Tongue (tissue), 3 donors: ENCODE measurements at places on chromosomes 5 and 9. TPM values are rescaled to one million over a fixed set of nuclear protein-coding genes. Genes with fewer than 3 reads are reported as not detected.
A peak's percentile ranks its signal among the peaks of the same experiment; 100 is the strongest.

- peak; percentile 13 for DNase-seq
Measured at GRCh38 chr5:177303925-177304391, 359 bp downstream of the PRELID1 start.

GRCh38 chr5:123035918-123036390 is 571 bp downstream of the PPIC start:
- peak; percentile 57 for DNase-seq

- peak; percentile 52 for DNase-seq
Measured at GRCh38 chr9:133050142-133050541, 11.6 kb upstream of the CEL start.

- no peak for DNase-seq
Measured at GRCh38 chr9:111253742-111254437, 76.1 kb downstream of the OR2K2 start.

DNA sequence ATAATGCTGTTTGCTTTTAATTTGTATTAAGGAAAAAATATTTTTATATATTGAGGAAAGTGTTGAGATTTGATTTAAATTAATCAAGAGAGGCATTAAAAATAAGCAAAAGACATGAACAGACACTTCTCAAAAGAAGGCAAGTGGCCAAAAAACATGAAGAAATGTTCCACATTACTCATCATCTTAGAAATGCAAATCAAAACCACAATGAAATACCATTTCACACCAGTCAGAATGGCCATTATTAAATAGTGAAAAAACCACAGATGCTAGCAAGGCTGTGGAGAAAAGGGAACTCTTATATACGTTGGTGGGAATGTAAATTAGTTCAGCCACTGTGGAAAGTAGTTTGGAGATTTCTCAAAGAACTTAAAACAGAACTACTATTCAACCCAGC is 45.9 kb downstream of the RANBP17 start:
- no peak for DNase-seq

DNA sequence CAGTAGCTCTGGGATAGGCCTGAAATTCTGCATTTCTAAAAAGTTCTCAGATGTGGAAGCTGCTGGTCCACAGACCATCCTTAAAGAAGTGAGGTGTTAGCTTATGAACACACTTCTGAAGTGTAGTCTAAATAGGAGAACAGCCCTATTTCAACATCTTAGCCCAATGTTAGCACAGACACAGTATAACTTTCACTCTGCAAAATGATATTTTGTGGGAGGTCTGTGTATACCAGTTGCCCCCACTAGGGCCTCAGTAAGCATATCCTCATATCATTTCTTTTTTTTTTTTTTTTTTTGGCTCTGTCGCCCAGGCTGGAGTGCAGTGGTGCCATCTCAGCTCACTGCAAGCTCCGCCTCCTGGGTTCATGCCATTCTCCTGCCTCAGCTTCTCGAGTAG is 7.5 kb upstream of the HABP4 start:
- no peak for DNase-seq

- no peak for DNase-seq
Measured at GRCh38 chr5:126383776-126384175, 39.4 kb upstream of the GRAMD2B start.

DNA sequence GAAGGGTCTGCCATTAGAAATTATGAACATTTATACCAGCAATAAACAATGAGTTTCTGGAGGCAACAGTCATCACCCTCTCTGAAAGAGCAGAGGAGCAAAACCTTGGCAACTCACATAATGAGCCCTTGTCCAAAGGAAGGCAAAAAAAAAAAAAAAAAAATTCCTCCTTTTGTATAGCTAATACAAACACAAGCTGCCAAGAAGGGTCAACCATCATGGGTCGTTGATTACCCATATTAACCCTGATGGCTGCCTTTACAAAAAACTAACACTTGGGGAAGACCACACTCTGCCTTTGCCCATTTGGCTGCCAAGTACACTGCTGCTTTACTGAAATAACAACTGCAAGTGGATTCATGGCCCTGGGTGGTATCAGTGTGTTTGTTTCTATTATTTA is 272.7 kb downstream of the ADAMTSL1 start:
- no peak for DNase-seq

- DNase-seq: no peak
Measured at GRCh38 chr9:136180586-136180985, 24.3 kb downstream of the LHX3 start.

DNA sequence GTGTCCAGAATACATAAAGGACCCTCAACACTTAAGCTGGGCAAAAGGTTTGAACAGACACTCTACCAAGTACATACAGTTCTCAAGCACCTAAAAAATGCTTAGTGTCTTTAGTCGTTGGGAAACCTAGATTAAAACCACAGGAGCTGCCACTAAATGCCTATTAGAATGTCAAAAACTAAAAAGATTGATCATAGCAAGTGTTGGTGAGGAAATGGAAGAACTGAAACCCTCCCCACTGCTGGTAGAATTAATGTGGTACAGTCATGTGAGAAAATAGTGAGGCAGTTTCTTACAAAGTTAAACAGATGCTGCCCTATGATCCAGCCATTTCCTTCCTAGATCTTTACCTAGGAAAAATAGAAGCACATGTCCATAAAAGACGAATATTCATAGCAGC is 40.6 kb downstream of the SFXN1 start:
- no peak for DNase-seq

- no peak for DNase-seq
Measured at GRCh38 chr5:40790947-40791593, 7.1 kb downstream of the PRKAA1 start.

DNA sequence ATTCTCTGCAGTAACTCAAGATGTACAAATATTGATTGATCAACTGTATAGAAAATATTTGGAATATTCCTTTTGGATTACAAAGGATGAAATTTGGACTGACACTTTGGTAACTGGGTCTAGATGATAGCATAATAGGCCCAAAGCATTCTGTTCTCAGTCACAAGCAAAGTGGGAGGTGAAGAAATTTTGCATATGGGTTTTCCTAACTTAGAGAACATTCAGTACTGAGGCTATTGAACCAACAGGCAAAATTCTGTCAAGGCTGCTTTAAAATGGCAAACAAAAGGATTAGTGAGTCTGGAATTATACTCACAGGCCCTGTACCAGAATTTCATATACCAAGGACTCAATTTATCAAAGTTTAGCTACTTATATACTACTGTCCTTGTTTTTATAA is 1020.6 kb downstream of the TLE4 start:
- DNase-seq: no peak

DNA sequence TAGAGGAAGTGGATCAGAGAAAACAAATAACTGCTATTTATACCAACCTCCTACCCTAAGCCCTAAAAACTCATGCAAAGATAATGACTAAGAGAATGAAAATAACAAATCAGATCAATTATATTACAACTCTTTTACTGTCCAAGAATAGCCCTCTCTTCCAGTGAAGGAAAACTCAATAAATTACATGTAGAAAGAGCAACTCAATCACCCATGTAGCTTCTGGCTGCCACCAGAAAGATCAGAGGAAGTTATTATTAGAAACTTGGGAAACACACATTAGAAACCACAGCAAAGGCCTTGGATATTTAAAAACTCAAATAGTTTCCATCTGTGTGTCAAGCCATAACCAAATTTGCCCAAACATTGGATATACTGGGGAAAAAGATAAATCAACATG is 134.0 kb upstream of the TARS1 start:
- no peak for DNase-seq

DNA sequence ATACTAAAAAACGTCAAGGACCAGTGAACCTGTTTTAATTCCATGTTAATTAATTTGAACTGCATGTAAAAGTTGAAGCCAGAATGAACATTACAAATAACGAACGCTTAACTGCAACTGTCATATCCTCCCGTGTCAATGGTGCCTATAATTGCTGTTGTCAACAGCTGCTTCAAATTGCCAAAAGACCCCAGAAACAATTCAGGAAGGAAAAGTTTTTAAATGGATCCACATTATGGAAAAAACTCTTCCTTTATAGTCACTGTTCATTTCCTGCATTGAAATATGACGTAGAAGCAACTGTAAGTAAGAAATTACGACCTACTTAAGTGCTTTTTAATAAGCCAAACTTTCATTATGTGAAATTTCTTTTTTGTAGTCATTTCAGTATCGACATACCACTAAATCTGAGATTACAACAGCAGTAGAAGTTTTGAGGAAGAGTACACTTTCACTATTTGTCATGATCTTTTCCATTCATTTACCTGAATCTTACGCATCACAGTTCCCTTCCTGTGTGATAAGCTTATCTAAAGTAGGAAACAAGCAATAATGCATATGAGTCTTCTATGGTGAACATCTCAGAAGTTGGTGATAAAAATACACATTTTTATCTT is 37.8 kb downstream of the MEF2C start:
- DNase-seq: no peak

- DNase-seq: no peak
Measured at GRCh38 chr5:126455728-126456127, 32.5 kb downstream of the GRAMD2B start.

DNA sequence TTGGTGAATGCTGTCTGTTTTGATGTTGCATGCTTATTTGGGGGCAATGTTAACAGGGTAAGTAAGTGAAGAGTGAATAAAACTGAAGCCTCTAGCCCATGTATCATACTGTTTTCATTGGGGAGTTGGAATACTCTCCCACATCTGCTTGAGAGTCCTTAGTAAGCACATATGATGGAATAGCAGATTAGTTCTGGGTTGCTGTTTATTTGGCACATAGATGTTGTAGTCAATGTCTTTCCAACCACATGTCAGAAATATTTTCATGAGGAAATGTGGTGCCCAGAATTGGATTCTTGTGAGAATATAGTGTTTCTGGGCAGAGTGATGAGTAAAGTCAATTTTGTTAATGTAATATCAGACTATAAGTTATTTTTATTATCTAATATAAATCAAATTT is 611.7 kb upstream of the FTMT start:
- DNase-seq: peak; percentile 5

GRCh38 chr5:73974871-73975360 is 348.9 kb downstream of the ARHGEF28 start:
- peak; percentile 63 for DNase-seq

DNA sequence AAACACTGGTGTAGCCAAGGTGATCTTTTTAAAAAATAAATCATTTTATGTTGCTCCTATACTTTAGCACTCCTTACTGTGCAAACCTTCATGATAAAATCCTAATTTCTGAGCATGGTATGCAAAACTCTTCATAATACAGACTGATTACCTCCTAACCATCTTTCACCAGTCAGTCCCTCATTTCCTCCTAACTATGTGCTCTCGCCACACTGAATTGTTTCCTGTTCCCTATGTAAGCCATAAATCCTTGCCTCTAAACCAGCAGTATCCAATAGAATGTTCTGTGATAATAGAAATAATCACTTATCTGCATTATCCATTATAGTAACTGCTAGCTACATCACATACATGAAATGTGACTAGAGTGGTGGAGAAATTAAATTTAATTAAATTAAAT is 10.7 kb downstream of the AP3B1 start:
- DNase-seq: no peak

DNA sequence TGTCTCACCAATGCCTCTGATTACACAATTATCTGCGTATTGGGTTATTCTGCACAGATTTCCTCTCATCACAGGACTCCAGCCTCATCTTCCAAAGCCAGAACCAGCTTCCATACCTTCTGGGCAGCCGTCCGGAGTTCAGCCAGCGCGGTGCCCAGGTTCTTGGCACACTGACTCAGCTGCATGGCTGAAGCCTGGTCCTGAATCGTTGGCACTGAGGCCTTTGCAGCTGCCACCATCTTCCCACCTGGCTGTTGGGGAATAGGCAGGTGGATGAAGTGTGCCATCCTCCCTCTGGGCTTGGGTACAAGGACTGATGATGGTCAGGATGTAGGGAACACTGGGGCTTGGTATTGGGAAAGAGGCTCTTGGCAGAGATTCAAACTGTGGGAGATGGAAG is 17.9 kb downstream of the TLN1 start:
- DNase-seq: no peak

- no peak for DNase-seq
Measured at GRCh38 chr9:126336736-126337325, 10.2 kb downstream of the MVB12B start.

GRCh38 chr9:114450833-114451706 is 54.2 kb downstream of the WHRN start:
- DNase-seq: no peak

DNA sequence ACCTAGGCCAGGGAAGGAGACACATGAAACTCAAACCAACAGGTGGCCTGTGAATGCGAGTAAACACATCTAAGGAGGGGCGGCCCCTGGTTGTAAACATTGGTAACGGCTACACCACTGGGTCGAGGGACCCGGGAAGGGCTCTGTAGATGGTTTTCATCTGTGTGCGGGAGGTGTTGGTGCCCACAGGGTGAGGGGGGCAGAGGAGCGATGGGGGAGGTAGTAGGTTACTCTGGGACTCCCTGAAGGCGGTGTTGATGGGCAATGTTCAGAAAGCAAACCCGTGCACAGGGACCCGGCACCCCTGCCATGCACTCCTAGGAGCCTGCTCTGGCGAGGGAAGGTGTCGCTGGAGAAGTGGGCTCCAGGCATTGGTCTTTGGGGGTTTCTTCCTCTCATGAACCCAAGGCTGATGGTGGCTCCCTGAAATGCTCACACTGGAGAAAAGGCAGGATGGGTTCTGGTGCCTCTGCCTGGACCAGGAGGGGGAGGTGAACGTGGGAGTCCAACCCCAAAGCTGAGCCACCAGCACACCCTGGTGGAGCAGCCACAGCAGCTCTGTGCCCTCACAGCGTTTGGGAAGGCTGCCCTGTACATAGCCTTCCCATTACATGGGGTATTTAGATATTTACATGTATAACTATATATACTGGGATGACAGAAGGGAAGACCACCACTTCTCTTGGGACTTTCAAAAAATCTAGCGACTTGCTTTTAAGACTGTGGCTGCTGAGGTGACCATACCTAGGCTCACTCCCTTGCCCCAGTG is 103.2 kb downstream of the ENTREP1 start:
- no peak for DNase-seq

GRCh38 chr5:171115519-171115918 is 193.5 kb upstream of the TLX3 start:
- DNase-seq: no peak

DNA sequence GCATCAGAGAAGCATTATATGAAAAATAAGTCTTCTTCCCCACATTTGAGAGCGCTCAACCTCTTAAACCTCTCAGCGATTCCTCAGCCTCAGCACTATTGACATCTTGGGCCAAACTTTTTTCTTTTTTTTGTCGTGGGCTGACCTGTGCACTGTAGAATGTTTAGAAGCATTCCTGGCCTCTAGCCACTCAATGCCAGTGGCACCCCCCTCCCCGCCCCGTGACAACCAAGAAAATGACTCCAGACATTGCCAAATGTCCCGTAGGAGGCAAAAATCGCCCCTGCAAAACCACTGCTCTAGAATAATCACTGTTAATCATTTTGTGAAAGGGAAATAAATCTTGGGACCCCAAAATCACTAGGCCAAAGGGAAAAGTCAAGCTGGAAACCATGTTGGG is 129.1 kb upstream of the BOD1 start:
- DNase-seq: no peak

GRCh38 chr5:13540168-13540750 is 404.2 kb downstream of the DNAH5 start:
- DNase-seq: no peak

Gene EQTN
- total RNA-seq: 0.51 TPM

Gene NPR2
- 24.5 TPM for total RNA-seq

Gene PCDHB4
- total RNA-seq: 4.0 TPM

Gene POU5F2
- 5.7 TPM for total RNA-seq

Gene BAAT
- 0.41 TPM for total RNA-seq

Gene SLC34A3
- total RNA-seq: not detected

Gene SLC25A46
- total RNA-seq: 80.6 TPM

Gene LRRC70
- total RNA-seq: 10.4 TPM

Gene CD180
- total RNA-seq: 0.21 TPM

Gene SLIT3
- 21.4 TPM for total RNA-seq

Gene SYK
- 7.1 TPM for total RNA-seq

Gene C1QTNF3
- 122 TPM for total RNA-seq

Gene NFIB
- total RNA-seq: 161 TPM

Gene DMRTA1
- 1.9 TPM for total RNA-seq
